ENCODE measurements at places on chromosomes 4 and X. TPM values are rescaled to one million over a fixed set of nuclear protein-coding genes. Genes with fewer than 3 reads are reported as not detected.

DNA sequence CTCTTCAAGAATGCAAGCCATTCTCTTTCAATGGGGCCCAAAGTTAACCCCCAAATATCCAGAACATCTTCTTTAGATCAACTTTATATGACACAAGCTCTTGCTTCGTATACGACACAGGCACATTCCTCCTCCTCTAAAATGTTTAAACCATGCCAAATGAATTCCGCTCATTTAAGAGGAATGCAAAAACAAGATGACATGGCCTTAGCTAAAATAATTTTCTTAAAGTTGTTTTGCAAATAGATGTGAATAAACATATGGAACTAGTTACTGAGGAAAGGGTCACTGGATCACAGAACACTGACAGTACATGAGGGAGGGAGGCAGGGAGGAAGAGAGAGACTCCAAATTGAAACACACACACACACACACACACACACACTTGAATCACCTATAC, 97.4 kb downstream of the RASL11B start:
- H3K27me3 ChIP-seq, result no peaks in the 10 kb centered on the region
- no peaks in the 10 kb centered on the region for H3K36me3 ChIP-seq
- peak; percentile 53 for DNase-seq
- peaks cover 25% of the 10 kb centered on the region for H3K4me1 ChIP-seq

DNA sequence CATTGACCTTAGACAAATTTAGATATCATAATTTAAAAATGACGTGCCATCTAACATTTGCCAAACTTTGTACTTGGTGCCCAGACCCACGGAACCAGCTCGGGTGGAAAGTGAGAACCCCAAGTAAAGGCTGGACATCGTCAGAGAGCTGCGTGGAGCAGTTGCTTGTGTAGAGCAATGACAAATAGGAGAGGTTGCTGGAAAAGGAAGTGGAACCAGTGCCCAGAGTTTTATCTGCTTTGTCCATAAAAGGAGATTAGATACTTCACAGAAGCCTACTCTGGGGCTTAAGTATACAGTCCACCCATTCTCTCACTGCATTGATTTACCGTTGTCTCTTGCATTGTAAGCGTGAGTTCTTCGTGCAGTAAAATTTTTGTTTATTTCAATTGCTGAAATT, 5.4 kb upstream of the TBC1D1 start:
- peak; percentile 56 for DNase-seq
- H3K36me3 ChIP-seq, result no peaks in the 10 kb centered on the region
- no peak overlapping the region for H3K4me3 ChIP-seq
- H3K27ac ChIP-seq, result no peak overlapping the region

- DNase-seq, result no peak
- H3K27ac ChIP-seq, result no peak overlapping the region
- no peaks in the 10 kb centered on the region for H3K27me3 ChIP-seq
- H3K4me1 ChIP-seq, result no peaks in the 10 kb centered on the region
- H3K36me3 ChIP-seq, result no peaks in the 10 kb centered on the region
Measured at GRCh38 chrX:40987413-40987812, 97.8 kb upstream of the USP9X start.

GRCh38 chr4:57044996-57045395, 65.2 kb downstream of the IGFBP7 start:
- H3K4me1 ChIP-seq, result peaks cover 18% of the 10 kb centered on the region
- H3K4me3 ChIP-seq, result no peak overlapping the region
- no peaks in the 10 kb centered on the region for H3K27me3 ChIP-seq
- DNase-seq, result peak; percentile 88
- no peaks in the 10 kb centered on the region for H3K36me3 ChIP-seq
- H3K27ac ChIP-seq, result no peak overlapping the region

DNA sequence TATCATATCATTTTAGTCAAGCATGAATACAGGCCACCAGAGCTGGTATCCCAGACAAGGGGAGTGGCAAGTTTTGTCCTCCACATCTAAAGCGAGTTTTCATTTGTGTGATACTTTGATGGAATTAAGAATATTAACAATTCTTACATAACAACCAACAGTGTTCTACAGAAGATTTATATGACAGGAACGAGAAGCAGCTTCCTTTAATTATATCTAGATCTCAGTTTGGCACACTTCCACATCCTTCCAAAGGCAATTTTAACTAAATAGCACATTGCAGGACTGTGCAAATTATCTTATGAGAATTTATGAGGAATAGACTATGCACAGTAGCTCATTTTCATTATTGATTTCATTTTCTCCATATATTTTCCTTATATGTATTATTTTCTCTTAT, 121.2 kb upstream of the GUCY1A1 start:
- no peaks in the 10 kb centered on the region for H3K36me3 ChIP-seq
- no peak overlapping the region for H3K4me3 ChIP-seq
- H3K27me3 ChIP-seq, result no peaks in the 10 kb centered on the region
- no peaks in the 10 kb centered on the region for H3K4me1 ChIP-seq
- no peak for DNase-seq
- H3K27ac ChIP-seq, result no peak overlapping the region

GRCh38 chr4:70925899-70926635, 23.9 kb downstream of the MOB1B start:
- no peaks in the 10 kb centered on the region for H3K4me1 ChIP-seq
- no peak for DNase-seq
- H3K27ac ChIP-seq, result no peak overlapping the region
- H3K36me3 ChIP-seq, result no peaks in the 10 kb centered on the region

- no peak overlapping the region for H3K27ac ChIP-seq
- H3K27me3 ChIP-seq, result no peaks in the 10 kb centered on the region
- no peaks in the 10 kb centered on the region for H3K36me3 ChIP-seq
- peaks cover 2% of the 10 kb centered on the region for H3K4me1 ChIP-seq
- no peak for DNase-seq
Measured at GRCh38 chr4:37903901-37904300, 13.0 kb downstream of the TBC1D1 start.

DNA sequence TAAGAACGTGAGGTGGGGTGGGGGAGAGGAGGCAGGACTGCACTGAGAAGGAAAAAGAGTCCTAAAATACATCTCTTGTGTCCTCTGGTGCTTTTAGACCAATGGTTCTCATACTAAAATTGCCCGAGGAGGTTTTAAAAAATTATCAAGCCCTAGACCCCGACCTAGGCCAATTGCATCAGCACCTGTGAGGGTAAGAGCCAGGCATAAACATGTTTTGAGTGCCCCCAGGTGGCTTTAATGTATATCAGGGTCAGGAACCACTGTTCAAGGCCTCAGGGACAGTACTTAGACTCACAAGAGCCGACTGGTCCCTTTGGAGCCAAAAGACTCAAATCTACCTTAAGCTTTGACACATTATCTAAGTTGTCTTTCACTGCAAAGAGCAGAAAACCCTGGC, 37.5 kb upstream of the TMEM150C start:
- H3K27ac ChIP-seq, result no peak overlapping the region
- no peaks in the 10 kb centered on the region for H3K36me3 ChIP-seq
- H3K4me1 ChIP-seq, result no peaks in the 10 kb centered on the region
- H3K4me3 ChIP-seq, result no peak overlapping the region
- no peak for DNase-seq

DNA sequence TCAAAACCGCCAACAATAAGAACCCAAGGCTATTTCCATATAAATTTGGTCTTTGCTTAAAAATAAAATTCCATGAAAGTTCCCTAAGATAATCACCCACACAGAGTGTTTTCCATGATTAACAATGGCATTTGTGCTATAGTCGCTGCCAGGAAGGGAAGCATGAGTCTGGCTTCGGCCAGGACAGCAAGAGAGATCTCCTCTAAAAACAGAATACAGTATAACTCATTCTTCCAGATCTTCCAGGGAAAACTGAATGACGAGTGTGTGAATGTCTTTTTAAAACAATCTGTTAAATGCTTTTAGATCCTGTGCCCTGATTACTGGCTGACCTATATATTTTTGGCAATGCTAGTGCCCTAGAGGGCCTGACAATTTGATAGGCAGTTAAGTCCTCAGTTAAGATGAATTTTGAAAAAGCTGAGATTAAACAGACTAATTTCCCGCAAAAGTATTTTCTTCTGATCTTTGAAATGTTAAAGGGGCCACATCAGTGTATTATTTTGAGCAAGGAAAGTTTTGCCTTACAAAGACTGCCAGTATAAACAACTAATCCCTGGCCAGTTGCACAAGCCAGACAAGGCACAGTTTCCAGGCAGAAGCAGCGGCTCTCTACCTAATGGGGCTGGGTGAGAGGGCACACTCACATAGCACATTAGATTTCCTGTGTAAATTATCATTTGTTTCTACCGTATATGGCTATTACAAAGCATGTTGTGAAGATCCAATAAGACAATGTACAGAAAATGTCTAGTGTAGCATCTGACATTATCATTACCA, 127.3 kb downstream of the DCHS2 start:
- H3K27me3 ChIP-seq, result no peaks in the 10 kb centered on the region
- no peak overlapping the region for H3K27ac ChIP-seq
- H3K36me3 ChIP-seq, result no peaks in the 10 kb centered on the region
- H3K4me1 ChIP-seq, result no peaks in the 10 kb centered on the region
- no peak for DNase-seq

GRCh38 chr4:168664242-168664891, 167.5 kb downstream of the PALLD start:
- H3K36me3 ChIP-seq, result no peaks in the 10 kb centered on the region
- DNase-seq, result peak; percentile 57

GRCh38 chr4:159210975-159211374, 108.1 kb downstream of the RAPGEF2 start:
- H3K4me3 ChIP-seq, result no peak overlapping the region
- H3K27ac ChIP-seq, result no peak overlapping the region
- no peaks in the 10 kb centered on the region for H3K36me3 ChIP-seq
- no peak for DNase-seq

- peak overlapping the region; percentile 77 for H3K27ac ChIP-seq
- no peaks in the 10 kb centered on the region for H3K27me3 ChIP-seq
- H3K36me3 ChIP-seq, result no peaks in the 10 kb centered on the region
- H3K4me3 ChIP-seq, result no peak overlapping the region
- no peak for DNase-seq
Measured at GRCh38 chr4:139816856-139817255, 151.2 kb downstream of the MGST2 start.

GRCh38 chrX:11481035-11481434, 184.7 kb downstream of the ARHGAP6 start:
- no peaks in the 10 kb centered on the region for H3K27me3 ChIP-seq
- H3K4me3 ChIP-seq, result no peak overlapping the region
- no peaks in the 10 kb centered on the region for H3K36me3 ChIP-seq

- H3K4me3 ChIP-seq, result no peak overlapping the region
- H3K36me3 ChIP-seq, result no peaks in the 10 kb centered on the region
- DNase-seq, result peak; percentile 77
Measured at GRCh38 chrX:18855919-18856644, 127.8 kb downstream of the PHKA2 start.

DNA sequence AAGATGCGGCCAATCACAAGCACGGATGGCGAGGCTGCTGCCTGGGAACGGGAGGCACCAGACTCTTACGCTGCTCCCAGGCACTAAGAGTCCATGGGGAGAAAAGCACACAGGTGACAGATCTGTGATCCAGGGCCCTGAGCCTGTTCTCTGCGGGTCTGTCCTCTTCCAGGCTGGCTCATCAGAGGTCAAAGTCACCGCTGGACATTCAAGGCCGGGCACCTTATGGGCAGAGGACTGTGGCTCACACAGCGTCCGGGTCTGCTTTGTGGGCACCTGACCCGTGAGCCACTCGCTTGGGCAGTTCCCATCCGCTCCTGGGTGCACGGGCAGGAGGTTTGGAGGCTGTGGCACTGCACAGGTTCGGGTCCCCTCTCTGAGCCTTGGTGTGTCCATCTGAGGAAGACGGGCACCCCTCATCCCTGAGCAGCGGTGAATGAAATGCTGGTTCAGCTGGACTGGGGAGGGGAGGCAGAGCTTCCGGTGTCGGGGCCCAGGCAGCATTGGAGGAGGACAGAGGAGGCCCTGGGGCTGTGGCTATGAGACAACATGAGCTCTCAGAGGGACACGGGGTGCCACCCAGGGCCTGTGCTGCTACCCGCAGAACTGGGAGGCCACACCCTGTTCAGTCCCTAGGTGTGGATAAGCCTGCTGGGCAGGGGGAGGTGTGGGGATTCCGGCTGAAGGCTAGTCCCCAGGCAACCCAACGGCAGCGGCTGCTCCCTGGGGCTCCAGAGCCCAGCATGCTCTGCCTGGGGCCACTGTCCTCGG, 61.2 kb upstream of the AFAP1 start:
- no peaks in the 10 kb centered on the region for H3K36me3 ChIP-seq
- H3K27ac ChIP-seq, result no peak overlapping the region
- H3K27me3 ChIP-seq, result no peaks in the 10 kb centered on the region
- DNase-seq, result no peak
- H3K4me3 ChIP-seq, result no peak overlapping the region

DNA sequence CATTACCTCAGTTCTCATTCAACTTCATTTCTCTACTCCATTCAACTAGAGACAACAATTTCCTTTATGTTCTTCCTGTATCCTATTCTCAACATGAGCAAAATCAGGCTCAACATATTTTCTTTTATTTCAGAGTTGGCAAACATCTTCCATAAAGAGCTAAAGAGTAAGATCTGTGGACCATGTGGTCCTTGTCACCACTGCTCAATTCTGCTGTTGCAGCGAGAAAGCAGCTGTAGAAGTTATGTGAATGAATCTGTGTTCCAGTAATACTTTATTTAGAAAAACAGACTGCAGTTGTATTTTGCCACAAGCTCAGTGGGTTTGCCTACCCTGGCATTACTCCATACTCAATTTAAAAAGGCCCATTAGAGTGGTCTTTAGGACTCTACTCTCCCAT, 2057.3 kb downstream of the ARAP2 start:
- no peaks in the 10 kb centered on the region for H3K27me3 ChIP-seq
- peak; percentile 8 for DNase-seq
- no peak overlapping the region for H3K4me3 ChIP-seq
- no peak overlapping the region for H3K27ac ChIP-seq

DNA sequence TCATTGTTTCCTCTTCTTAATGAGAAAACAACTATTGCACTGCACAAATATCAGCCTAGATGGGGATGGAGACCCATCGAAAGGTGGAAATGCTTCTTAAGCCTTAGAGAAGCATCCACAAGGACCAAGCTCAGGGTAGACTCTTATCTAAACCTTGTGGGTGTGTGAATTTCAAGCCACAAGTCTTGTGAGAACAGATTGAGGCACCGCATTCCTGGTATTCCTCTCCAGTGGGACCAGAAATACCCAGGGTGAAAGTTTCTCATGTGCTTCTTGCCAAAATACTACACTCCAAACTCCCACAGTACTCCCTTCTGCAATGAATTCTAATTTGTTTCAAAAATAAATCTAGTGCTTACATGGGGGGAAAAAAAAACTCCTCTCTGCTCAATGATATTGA, 375.6 kb downstream of the PDGFC start:
- no peaks in the 10 kb centered on the region for H3K36me3 ChIP-seq
- DNase-seq, result no peak
- H3K27ac ChIP-seq, result no peak overlapping the region
- H3K4me1 ChIP-seq, result no peaks in the 10 kb centered on the region
- H3K4me3 ChIP-seq, result no peak overlapping the region

- peak; percentile 60 for DNase-seq
- H3K4me3 ChIP-seq, result no peak overlapping the region
- no peaks in the 10 kb centered on the region for H3K27me3 ChIP-seq
Measured at GRCh38 chr4:99868126-99868596, 26.1 kb downstream of the LAMTOR3 start.

- no peak overlapping the region for H3K4me3 ChIP-seq
- H3K4me1 ChIP-seq, result no peaks in the 10 kb centered on the region
- no peak overlapping the region for H3K27ac ChIP-seq
- H3K36me3 ChIP-seq, result no peaks in the 10 kb centered on the region
Measured at GRCh38 chr4:156503119-156503518, 468.5 kb downstream of the PDGFC start.

The LRIT3 gene
- total RNA-seq, result under 0.01 TPM

The PITX2 gene
- 0.26 TPM for total RNA-seq

The DUSP9 gene
- under 0.01 TPM for total RNA-seq

The CNGA1 gene
- not detected for total RNA-seq

The CXCL8 gene
- total RNA-seq, result 1.3 TPM

The TCEAL2 gene
- 0.26 TPM for total RNA-seq

The SHOX gene
- not detected for total RNA-seq

The MAGEC3 gene
- not detected for total RNA-seq

The STOX2 gene
- 0.66 TPM for total RNA-seq

The GIMD1 gene
- total RNA-seq, result not detected
